Hematopoietic multipotent progenitor cell treated with erythropoietin and hydrocortisone succinate and interleukin-3 and kit ligand, for 4 days (in vitro differentiated cells): ENCODE measurements at places on chromosomes 4 and X.

DNA sequence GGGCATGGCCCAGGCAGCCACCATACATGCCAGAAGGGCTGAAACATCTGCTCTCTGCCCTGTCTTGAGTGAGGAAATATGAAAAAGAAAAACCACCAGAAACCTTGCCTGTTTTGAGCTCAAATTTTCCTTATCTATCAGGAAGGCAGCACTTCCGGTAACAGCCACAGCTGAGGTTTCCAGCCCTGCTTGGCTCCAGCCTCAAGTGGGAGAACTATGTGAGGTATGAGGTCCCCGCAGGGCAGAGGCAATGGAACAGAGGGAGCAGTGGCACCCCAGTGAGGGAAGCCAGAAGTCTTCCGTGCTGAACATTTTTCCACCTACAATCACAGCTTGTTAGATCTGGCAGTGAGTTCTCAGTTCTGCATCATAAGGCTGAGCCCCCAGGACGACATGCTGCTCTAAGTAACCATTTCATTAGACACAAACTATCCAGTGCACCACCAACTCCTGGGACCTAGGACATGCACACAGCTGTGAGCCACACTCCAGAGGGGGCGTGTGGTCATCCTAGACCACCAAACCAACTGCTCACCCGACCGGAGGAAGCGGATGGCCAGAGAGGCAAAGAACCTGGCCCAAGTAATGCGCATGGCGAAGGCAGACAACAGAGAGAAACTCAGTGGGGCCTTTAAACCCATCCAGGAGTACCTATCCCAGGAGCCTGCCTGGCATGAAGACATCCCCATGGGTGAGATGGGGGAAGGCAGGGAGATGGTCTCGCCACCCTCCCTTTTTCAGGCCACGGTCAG lies 22.6 kb downstream of the WDR1 start:
- peak; percentile 97 for DNase-seq

DNA sequence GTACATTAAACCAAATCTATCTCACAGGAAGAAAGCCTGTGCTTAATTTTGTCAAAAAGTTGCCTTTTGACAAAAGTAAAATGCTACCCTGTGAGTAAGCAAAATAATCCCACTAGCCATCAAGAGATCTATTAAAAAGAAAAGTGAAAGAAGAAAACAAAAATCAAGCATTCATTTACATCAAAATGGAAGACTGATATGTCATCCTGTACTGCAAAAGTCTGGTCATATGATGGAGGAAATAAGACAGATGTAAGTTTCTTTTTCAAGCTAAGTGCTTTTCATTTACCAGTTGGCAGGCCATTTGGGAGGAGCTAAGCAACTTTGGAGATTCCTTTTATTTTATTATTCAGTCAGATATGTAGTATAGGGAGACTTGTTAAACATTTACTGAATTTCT lies 387.4 kb downstream of the SPOCK3 start:
- DNase-seq = no peak

GRCh38 chr4:87616268-87616667 lies 7.9 kb downstream of the DSPP start:
- no peak for DNase-seq

DNA sequence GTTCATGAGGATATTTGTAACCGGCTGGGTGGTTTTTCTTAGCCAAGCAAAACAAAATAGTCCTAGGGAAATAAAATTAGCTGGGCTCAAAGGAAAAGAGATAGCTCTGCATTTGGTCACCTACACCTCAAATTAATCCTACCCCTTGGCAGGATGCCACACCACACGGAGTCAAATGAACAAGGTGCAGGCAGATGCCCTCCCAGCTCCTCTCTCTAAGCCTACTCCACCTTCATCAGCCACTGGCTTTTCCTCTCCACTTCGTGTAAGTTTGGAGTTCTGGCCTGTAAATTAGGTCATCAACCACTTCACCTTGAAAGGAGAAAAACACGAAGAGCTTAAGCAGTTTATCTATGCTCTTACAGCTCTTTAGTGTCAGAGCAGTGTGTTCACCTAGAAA lies 1.4 kb downstream of the DDIT4L start:
- DNase-seq = no peak

- DNase-seq = no peak
Measured at GRCh38 chrX:129791336-129791735, 11.6 kb downstream of the SASH3 start.

DNA sequence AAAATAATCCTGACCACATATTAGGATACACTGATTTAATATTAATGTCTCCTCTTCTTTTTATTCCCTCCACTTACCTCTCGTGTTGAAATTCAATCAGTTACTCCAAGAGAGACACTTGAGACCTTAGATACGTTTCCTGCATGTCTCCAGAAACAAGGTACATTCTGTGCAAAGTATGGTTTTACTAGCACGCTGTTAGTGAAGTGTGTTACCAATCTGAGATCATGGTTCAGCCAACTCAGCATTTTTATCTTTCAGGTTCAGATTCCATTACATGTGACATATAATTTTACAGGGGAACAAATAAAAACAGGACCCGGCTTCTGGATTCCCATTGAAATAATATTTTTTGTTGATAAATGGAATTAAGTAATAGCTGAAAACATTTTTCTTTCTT lies 32.2 kb downstream of the PDLIM5 start:
- no peak for DNase-seq

- DNase-seq = peak; percentile 78
Measured at GRCh38 chrX:23952984-23953907, 45.4 kb downstream of the CXorf58 start.

GRCh38 chr4:41192136-41192535 lies 22.2 kb downstream of the APBB2 start:
- DNase-seq = no peak

- DNase-seq = no peak
Measured at GRCh38 chr4:107138433-107138832, 102.3 kb upstream of the DKK2 start.

DNA sequence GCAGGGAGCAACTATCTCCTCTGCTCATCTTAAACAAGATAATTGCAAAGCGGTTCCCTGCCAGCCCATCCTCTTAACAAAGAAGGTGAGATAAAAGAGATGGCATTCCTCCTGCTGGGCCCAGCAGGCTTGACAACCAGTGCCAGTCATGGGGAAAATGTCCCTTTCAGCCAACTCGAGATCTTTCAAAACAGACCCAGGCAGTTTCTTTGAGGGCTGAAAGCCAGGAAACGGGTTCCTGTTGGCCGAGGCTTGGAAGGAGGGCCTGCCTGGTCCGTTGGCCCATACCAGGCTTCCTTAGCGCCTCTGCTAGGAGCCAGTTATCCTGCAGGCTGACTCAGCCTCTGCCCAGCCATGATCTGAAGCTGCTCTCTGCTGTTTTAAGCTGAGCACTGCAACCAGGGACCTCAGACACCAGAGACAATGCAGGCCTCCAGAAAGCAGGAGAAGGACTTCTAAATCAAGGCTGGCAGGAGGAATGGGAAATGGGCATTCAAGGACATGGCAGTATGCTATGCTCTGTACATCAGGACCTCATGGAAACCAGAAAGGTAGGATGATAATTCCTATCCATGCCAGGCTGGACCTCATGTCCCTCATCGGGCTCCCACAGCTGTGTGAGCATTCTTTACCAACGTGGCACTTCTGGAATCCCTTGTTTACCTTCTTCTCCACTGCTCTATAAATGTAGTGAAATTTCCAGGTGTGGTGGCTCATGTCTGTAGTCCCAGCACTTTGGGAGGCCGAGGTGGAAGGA lies 42.4 kb upstream of the SLC2A9 start:
- DNase-seq = peak; percentile 73

GRCh38 chrX:150893936-150894335 lies 4.5 kb downstream of the CD99L2 start:
- no peak for DNase-seq

- DNase-seq = no peak
Measured at GRCh38 chr4:152392079-152392478, 143.8 kb downstream of the FBXW7 start.

- peak; percentile 92 for DNase-seq
Measured at GRCh38 chrX:65750674-65751469, 83.4 kb downstream of the MSN start.

GRCh38 chr4:30718641-30719453 lies 1.3 kb upstream of the PCDH7 start:
- no peak for DNase-seq

DNA sequence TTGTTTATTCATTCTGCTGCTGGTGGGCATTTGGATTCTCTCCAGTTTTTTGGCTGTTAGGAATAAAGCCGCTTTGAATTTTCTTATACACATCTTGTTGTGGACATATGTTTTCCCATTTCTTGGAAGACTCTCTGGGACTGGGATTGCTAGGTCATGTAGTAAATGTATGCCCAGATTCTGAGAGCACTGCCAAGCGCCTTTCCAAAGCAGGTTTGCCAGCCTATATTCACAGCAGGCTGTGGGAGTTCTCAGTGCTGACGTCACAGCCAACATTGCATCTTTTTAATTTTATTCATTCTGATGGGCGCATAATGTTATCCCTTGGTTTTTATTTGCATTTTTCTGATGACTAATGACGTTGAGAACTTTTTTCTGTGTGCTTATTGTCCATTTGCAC lies 24.1 kb downstream of the TMEM271 start:
- no peak for DNase-seq

DNA sequence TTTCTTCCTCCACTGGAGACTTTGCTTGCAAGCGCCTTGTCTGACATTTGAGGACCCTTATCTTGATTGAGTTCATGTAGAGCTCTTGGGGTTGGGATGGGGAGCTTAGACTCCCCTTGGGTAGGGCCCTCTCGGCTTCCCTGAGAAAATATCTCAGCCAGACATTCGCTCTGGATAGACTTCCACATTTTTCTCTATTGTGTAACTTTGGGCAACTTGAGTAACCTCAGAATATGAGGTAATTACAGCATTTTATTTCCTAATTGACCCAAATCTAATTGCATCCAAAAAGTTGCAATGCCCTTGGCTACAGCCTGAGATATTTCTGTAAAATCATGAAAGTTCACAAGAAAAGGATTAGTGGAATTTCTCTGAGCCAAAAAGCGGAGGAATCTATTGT lies 102.8 kb upstream of the MXRA5 start:
- DNase-seq = no peak

GRCh38 chr4:110610620-110610939 lies 12.3 kb downstream of the PITX2 start:
- no peak for DNase-seq

DNA sequence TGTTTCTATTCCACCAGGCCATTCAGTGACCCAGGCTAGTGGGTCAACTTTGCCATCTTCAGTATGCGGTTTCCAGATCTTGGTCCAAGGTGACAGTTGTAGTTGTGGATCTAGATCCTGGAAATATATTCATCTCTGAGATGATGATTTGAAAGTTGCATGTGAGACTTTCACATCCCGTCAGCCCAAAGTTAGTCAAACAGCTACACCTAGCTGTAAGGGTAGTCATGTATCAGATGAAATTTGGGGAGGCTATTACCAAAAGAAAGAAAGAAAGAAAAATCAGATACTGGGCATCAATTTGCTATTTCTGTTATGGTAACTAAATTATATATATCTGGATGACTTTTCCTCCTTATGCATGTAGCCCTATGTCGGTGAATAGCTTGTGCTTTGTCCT lies 259.4 kb upstream of the ARX start:
- no peak for DNase-seq

- no peak for DNase-seq
Measured at GRCh38 chr4:32106767-32107166, 1386.6 kb downstream of the PCDH7 start.

GRCh38 chr4:28082686-28083390 lies 1222.2 kb downstream of the STIM2 start:
- DNase-seq = no peak

DNA sequence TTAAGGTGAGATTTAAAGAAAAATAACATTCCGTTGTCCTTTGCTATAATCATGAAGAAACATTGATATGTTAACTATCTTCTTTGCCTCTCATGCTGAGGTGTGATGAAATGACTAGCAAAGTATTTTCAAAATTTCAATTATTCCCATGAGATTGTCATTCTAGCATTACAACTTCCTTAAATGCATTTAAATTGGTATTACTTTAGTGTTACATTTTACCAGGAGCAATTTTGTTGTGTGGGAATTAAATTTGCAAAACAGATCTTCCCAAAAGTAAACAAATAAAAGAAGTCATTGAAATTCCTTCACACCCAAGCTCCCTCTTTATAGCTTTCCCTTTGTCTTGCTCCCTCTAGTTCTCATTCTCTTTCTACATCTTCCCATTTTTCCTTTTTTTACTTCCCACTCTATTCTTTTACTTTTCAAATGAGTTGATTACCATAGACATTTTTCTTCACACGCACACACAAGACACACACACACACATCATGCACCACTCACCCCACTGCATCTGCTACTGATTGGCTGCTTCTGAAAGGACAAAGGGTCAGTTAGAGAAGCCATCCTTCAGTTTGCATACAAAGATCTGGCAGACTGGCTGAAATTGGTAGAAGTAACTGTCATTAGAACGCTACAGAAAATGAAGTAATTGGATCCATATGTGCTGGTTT lies 10.0 kb upstream of the APELA start:
- DNase-seq = no peak

- no peak for DNase-seq
Measured at GRCh38 chr4:47915378-47915777, 995 bp upstream of the NFXL1 start.

GRCh38 chr4:123876671-123877101 lies 480.1 kb downstream of the SPRY1 start:
- DNase-seq = no peak
